Stimulated activated CD4-positive, alpha-beta T cell treated with anti-CD3 and anti-CD28 coated beads, Interleukin-1b, Interleukin-23, amount 100 ng/mL, for 1 hour (primary cell): ENCODE measurements at places on chromosomes 16 and 17.

GRCh38 chr16:82370282-82370681 lies 200.3 kb upstream of the MPHOSPH6 start:
- no peak for DNase-seq

DNA sequence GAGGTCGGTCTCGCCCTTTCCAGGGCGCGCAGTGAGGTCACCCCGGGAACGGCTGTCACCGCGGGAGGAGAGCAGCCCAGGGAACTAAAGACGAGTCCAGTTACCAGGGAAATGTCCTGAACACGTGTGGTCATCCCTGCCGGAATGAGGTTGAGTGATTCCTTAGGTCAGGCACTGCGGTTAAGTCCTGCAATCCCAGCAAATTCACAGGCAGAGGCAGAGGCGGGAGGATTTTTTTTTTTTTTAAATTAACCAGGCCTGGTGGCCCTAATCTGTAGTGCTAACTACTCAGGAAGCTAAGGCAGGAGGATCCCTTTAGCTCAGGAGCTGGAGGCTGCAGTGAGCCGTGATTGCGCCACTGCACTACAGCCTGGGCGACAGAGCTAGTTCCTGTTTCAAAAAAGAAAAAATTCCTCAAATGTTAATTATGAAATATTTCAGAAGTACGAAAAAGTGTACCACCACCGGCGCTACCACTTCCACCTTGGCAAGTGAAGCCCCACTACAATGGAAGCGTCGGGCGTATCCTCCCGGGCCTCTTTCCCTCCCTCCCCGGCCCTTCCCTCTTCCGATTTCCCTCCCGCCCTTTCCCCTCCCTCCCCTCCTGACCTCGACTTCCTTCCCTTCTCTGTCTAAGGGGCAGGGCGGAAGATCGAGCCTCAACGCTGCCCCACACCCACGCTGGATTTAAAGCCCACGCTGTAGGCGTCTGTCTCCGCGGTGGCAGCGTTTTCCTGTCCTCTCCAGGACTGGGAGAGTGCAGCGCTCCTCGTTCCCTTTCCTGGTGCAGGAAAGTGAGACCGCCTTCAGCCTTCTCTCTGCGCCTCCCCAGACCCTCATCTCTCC lies 27.3 kb downstream of the SLFN11 start:
- no peak for DNase-seq

DNA sequence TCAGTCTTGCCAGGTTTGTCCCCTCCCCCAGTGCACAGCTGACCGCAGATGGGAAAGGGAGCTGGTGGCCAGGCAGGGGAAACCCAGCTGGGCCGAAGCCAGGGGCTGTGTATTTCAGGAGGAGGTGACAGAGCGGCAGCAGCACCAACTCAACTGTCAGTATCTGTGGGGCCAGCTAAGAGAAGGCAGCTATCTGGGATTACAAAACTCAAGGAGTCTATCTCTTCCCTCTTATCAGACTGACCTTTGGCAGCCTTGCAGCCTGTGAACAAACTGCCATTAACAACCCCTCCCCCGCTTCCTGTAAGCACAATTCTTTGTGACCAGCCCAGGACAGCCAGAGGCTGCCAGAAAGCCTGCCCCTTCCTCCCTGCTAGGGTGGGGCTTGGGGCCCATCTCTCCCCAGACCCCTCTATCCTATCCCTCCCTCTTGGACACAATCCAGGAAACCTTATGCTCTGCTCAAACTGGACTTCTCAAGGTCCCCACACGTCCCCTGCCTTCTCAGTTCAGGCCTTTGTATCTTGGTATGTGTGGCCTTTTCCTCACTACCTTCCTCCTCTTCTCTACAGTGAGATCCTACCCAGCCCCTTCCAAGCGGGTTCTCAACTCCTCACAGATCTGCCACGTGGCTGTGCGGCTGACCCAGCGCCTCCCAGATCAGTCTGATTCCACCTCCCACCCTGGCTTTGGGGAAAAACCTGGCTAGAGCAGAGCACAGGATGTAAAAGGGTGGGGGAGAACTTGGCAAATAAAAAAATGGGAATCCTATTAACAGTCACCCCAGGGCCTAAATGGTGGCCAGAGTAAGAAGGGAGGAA lies 10.5 kb downstream of the ST3GAL2 start:
- DNase-seq = no peak

- no peak for DNase-seq
These were observed 231.9 kb downstream of the SEC14L1 start for GRCh38 chr17:77372444-77373298.

GRCh38 chr16:66695935-66696668 lies 441 bp downstream of the CMTM4 start:
- no peak for DNase-seq
